Aorta (tissue), 5 donors: ENCODE measurements at places on chromosomes 3 and 15. TPM values are rescaled to one million over a fixed set of nuclear protein-coding genes. Genes with fewer than 3 reads are reported as not detected.

CCR2 gene
- 2.8 TPM for total RNA-seq

DNA sequence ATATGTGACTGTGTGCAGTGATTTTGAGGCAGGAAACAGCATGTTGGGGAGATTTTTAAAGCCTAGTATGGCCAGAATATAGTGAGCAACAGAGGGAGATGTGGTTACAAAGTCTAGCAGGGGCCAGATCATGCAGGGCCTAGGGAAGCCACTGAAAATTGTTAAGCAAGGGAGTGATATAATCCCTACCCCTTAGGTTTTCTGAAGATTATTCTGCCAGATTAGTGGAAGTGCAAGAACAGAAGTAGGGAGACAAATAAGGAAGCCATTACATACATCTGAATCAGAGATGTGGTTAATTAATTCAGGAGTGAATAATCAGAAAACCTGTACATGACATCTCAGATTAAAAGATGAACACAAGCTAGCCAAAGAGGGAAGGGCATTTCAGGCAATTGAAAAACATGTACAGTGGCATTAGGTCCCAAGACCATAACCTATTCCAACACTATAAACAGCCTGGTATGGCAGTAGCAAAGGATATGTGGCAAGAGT lies 54.8 kb downstream of the MSL2 start:
- no peak for DNase-seq
- no peak overlapping the region for H3K4me3 ChIP-seq
- no peaks in the 10 kb centered on the region for H3K27me3 ChIP-seq
- peaks cover 4% of the 10 kb centered on the region for H3K4me1 ChIP-seq
- H3K27ac ChIP-seq: no peak overlapping the region

DNA sequence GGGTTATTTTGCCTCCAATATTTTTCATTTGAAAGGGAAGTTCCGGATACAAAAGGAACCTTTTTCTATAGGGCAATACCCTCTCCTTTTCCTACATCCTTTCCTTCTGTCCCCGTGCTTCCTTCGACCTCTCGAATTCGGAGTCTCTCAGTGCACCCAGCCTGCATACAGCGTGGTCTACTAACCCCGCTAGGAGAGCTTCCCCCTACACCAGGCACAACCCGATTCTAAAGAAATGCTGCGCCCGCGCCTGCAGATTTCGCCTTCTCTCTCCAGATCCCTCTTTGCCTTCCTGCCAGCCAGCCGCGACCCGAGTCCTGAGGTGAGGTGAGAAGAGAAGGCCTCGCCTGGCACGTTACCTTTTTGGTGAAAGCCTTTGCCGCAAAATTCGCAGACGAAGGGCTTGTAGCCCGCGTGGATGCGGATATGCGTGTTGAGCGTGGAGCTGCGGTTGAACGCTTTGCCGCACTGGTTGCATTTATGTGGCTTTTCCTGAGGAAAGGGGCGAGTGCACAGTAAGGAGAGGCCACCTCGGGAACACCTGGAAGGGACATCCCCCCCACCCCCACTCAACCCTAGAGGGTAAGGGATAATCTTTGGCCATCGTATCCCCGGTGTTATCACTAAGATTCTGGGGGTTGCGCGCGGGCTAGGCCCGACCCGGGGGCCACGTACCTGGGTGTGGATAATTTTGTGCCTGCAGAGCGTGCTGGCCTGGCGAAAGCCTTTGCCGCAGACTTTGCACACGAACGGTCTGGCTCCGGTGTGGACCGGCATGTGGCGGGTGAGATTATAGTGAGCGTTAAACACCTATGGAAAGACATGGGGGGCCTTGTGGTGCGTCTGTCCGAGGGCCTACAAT lies 2.3 kb downstream of the FEZF2 start:
- no peaks in the 10 kb centered on the region for H3K36me3 ChIP-seq
- no peak for DNase-seq
- peaks cover 3% of the 10 kb centered on the region for H3K27me3 ChIP-seq

DNA sequence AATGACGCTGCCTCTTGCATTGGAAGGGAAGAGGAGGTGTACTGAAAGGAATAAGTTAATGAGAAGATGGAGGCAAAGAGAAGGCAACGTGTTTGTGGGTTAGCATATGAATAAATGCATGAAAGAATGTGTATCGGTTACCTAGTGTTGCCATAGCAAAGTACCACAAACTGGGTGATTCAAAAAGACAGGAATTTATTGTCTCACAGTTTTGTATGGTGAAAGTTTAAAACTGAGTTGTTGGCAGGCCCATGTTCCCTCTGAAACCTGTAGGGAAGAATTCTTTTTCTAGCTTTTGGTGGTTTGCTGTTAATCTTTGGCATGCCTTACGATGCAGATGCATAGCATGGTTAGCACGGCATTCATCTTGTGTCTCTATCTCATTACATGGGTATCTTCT lies 729.9 kb downstream of the MECOM start:
- H3K27me3 ChIP-seq: no peaks in the 10 kb centered on the region
- H3K4me3 ChIP-seq: no peak overlapping the region
- no peak for DNase-seq
- H3K36me3 ChIP-seq: no peaks in the 10 kb centered on the region
- no peak overlapping the region for H3K27ac ChIP-seq

DNA sequence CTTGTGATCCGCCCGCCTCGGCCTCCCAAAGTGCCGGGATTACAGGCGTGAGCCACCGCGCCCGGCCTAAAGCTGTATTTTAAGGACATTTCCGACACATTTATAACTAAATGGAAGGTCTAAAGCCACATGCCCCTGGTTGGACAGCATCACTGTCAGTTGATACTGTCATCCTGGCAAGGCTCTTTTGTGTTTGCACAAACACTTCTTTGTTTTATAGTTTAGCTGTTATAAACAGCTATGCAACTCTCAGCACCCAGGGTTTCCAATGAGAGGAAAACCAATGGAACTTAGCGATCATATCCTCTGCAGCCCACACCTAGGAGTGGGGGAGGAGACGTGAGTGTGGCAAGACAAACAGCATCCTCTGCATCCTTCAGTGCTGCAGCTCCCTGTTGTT lies 19.7 kb downstream of the NIPA1 start:
- no peaks in the 10 kb centered on the region for H3K36me3 ChIP-seq
- DNase-seq: no peak
- no peak overlapping the region for H3K27ac ChIP-seq
- H3K4me3 ChIP-seq: no peak overlapping the region
- H3K4me1 ChIP-seq: no peaks in the 10 kb centered on the region
- no peaks in the 10 kb centered on the region for H3K27me3 ChIP-seq

DNA sequence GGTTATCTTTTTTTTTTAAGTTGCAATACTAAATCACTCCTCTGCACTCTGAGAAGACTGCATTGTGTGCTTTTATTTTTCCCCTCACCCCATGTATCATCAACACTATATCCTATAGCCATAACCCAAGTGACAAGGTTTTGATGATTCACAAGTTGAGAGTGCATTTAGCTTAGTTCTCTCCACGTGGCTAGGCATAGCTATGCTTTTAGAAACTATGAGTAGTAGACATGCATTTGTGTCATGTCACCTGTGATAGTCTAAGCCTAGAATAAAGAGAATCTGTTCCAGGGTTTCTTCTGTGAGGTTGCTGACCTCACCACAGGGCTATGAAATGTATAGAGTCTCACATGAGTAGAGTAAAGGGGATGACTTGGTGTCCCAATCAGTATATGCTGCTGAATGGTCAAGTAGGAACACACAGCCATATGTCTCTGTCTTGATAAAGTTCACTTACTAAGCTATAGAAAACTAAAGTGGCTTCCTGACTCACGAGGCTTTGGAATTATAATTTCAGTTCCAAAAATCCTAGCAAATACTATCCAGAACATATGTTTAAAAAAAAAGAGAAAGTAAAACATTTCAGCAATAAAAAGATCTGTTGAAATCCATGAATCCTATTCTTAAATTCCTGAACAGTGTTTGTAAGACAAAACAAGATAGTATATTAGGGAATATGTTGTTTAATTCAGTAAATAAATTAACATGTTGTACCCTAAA lies 206.3 kb downstream of the LSAMP start:
- DNase-seq: no peak
- no peaks in the 10 kb centered on the region for H3K36me3 ChIP-seq
- H3K27ac ChIP-seq: no peak overlapping the region
